Stimulated activated naive CD8-positive, alpha-beta T cell treated with anti-CD3 and anti-CD28 coated beads, Interleukin-15, Interleukin-2, amounts not matched to agents 100 U/mL and 50 U/mL, for 24 hours (primary cell): ENCODE measurements at places on chromosomes 3 and 15.

GRCh38 chr3:75220932-75221331 lies 443.2 kb upstream of the FRG2C start:
- DNase-seq: no peak

GRCh38 chr15:74830868-74831267 lies 4.4 kb downstream of the CPLX3 start:
- no peak for DNase-seq

DNA sequence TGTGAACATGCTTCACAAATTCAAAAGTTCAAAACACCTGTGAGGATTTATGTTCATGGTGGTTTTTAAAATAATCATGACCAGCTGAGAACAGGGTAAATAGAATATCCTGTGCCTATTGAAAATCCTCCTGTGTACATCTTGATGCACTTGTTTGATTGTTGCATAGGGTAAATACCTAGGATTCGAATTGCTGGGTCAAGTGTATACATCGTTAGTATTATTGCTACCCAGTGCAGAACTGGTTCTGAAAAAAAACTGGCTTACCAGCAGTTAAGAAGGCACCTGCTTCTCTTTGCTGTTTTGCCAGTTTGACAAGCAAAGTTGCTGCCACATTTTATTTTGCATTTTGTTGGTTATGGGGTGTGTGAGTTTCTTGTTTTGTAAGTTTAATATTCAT lies 272.6 kb downstream of the CLSTN2 start:
- DNase-seq: no peak

DNA sequence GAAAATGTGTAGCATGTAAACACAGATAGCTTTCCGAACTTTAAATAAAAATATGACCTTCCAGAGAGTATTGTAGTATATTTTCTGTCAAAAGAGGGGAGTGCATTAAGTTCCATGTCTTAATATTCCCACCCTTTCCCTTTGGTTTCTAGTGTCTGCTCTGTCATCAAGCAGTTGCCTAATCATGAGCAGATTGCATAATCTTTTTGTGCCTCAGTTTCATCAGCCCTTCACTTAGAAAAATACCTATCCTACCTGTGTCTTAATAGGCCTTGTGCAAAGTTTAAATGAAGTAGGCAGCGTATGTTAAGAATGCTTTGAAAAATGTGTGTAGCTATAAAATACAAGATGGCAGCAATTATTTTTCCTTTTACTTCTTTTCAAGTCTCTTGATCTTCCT lies 52.8 kb downstream of the CALML4 start:
- no peak for DNase-seq

DNA sequence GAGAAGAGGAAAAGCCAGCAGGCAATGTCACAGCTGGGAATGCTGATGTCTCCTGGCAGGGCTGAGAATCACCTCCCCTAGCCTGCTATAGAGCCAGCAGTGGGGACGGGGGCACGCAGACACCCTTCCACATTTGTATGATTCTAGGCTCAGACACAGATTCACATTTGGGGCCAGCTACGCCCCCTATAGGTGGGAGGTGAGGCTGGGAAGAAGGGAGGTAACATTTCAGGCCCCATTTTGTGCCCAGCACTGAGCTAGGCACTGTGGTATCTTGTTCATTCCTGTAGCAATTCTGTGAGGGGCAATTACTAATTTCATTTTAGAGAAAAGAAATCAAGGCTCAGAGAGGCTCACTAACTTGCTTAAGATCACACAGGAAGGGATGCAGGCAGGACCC lies 15.9 kb upstream of the ACAD9 start:
- peak; percentile 39 for DNase-seq
